DMS79 treated with DMSO at 0.1 percent for 48 hours (cell line): ENCODE measurements at places on chromosomes 5 and 9.
A peak's percentile ranks its signal among the peaks of the same experiment; 100 is the strongest.

- DNase-seq, result no peak
These were observed 136.7 kb downstream of the NUDT12 start for GRCh38 chr5:103425686-103426454.

DNA sequence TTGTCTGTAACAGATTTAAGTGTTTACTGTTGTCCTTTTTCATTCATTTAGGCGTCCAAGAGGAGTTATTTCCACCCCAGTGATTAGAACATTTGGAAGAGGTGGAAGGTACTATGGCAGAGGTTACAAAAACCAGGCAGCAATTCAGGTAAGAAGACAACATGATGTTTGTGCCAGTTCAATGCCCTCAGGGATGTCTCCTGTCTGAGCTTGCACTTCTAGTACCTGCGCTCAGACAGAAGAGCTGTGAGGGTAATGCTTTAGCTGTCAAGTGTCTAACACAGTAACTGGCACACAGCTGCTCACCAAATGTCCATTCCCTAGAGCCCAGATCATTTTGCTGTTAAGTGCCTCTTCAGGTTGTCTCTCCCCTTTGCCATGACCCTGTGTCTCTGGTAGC is 14.2 kb upstream of the PHF2 start:
- DNase-seq, result peak; percentile 69

DNA sequence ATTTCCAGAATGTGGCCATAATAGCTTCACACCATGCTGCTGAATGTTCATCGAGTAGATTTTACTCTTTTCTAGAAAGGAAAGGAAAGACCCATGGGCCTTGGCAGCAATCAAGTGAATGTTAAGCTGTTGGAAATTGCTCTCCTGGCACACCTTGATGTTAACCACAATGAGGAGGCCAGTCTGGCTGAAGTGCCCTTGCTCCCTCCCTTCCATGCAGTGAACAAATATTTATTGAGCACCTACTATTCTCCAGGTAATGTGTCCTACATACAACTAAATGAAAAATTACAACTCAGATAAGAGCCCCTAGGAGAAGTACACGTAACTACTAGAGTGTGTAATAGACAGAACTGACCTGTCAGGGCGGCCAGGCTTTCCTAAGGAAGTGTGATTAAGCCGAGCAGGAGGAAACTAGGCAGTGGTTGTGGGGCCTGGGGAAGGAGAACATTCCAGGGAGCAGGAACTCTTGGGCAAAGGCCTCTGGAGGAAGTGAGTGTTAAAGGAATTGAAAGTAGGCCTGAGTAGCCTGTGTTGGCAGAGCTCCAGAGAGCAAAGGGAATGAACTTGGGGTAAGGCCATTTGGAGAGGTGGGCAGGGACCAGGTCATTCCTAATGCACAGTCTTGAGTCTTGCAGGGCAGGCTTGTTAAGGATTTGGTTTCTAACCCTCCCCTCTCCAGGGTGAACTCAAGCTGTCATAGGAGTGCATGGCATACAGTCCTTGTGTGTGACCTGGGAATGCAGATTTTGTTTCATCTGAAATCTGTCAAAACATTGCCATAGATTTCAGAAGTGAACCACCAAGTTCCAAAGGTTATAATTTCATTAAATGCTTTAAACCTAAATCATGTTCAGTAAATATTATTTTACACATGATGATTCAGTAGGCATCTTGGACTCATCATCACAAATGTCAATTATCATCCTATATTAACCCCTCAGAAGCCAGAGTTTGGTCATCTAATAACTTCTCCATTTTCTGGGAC is 9.0 kb upstream of the ZSWIM6 start:
- no peak for DNase-seq

DNA sequence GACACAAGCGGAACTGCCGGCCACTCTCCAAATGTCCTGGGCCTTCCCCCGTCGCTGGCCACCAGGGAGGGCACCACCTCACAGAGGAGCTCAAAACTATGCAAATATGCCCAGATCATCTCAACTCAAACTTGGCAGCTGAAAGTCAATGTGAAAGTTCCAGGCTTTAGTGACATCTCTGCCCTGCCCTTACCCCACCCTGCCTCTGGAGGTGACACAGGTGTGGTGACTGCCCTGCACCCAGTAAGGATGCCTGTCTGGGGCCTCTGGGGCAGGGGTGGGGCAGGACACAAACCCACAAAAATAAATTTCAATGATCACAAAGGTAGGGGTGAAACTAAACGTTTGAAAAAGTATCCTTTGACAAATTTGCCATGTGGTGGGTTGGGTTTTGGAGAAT is 213.4 kb downstream of the HSPA4 start:
- DNase-seq, result no peak

DNA sequence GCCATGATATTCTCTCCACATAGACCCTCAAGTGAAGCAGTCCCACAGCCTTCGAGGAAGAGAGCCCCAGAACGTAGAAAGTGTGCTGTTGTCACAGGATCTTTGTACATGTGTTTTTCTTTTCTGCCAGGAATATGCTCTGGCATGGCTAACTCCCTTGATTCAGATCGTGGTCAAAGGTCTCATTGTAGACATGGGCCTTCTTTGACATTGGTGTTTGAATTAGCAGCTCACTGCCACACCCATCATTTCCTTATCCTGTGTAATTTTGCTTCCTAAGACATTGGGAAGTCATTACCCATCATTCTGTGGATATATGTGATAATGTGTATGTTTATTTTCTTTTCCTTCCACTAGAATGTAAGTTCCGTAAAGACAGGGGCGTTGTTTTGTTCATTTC is 25.5 kb downstream of the MTRR start:
- DNase-seq, result no peak

GRCh38 chr9:14752271-14752670 is 29.7 kb upstream of the CER1 start:
- DNase-seq, result peak; percentile 71

- no peak for DNase-seq
These were observed 67.9 kb upstream of the CHSY3 start for GRCh38 chr5:129836321-129836720.
